Amniotic epithelial cell (primary cell): ENCODE measurements at places on chromosomes 5 and 9.

- peak; percentile 18 for DNase-seq
These were observed 306.2 kb downstream of the SEMA5A start for GRCh38 chr5:9239626-9240025.

GRCh38 chr9:130692321-130692720, 1.3 kb upstream of the EXOSC2 start:
- no peak for DNase-seq

GRCh38 chr5:172730981-172731679, 39.9 kb downstream of the DUSP1 start:
- DNase-seq = no peak

GRCh38 chr9:79433703-79434102, 138.1 kb upstream of the TLE4 start:
- DNase-seq = no peak

- DNase-seq = no peak
These were observed 303.9 kb downstream of the DOCK8 start for GRCh38 chr9:518540-518939.

DNA sequence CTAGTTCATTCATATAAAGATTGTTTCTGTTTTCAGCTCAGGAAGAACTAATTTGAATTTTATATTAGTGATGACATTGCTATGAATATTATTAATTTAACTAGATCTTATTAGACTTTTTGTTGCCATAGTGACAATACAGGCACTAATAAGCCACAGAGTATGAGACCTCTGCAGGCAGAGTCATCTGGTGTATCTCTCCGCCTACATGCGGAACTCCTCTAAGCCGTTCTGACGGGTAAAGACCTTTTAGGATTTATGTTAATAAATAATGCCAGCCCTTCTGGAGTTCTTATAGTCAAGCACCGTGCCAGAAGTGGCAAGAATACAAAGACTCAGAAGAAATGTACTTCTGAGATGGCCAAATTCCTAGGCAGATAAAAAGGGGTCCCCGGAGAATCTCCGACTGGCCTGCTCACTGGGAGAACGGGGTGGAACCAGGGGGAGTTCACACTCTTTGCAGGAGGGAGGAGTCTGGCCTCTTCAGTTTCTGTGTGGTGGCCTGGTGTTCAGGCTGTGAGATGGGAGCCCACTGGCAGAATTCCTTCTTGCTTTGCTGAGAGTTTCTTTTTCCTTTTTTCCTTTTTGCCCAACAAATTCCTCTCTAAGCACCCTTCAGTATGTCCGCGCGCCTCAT, 85.1 kb upstream of the IL12B start:
- peak; percentile 79 for DNase-seq

GRCh38 chr9:38720083-38720745, at the start of gene FAM240B:
Gene FAM240B (minus strand): TSS chr9:38720133. CDS start chr9:38703999, 16,134 bp downstream.
- DNase-seq = no peak

DNA sequence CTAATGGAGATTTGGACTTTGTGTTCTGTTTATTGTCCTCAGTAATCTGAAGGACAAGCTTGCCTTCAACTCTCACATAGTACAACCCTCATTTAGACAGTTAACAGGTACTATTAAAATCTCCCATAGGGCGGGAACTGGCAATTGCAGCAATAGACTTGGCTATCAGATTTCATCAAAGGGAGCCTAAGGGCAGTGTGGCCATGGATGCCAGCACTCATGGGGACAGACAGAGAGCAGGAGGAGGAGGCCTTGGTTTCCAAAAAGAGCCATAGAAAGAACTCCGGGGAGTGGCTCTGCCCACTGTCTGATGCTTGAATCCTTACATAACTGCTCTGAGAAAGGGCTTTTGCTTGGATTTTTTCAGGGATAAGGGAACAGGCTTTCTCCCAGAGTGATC, 6.8 kb downstream of the SLC36A1 start:
- no peak for DNase-seq

- no peak for DNase-seq
These were observed 259.6 kb upstream of the DMRT1 start for GRCh38 chr9:581673-582497.

DNA sequence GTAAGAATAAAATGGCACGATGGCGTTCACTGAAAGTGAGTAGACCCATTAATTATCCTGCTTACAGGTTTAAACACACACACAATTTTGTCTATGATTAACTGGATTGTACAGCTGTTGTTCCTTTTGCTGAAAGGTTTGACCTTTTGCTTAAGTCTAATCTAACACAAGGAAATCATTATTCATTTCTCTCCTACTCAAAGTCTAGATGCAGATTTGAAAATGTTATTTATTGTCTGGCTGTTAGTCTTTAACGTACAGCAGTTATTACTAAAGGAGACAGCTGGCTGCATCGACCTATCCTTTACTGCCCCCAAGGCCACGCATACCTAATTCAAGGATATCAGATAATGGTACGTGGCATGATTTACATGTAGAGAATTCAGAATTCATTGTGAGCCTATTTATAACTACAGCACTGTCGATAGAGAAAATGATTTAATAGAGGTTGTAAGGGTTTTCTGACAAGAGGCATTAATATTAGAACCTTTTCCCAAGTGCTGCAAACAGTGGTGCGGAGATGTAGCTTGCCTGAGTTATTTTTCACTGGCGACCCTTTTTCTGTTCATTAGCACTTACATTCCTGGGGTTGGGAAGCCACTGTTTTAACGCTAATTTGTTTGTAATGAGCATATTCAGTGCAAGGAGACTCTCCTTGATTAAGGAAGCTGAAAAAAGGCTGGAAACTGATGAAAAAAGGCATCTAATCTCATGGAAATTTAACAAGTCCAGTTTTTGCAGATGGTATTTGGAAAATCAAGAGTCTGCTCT, 368.4 kb upstream of the GRAMD2B start:
- peak; percentile 55 for DNase-seq
